ENCODE measurements at places on chromosomes 6 and 20.

- DNase-seq, result no peak
Measured at GRCh38 chr20:13672690-13673089, 34.0 kb upstream of the TASP1 start.

GRCh38 chr20:57396212-57396983 lies 5.2 kb downstream of the RBM38 start:
- no peak for DNase-seq

GRCh38 chr20:38084425-38084951 lies 50.9 kb downstream of the RPRD1B start:
- DNase-seq, result no peak

DNA sequence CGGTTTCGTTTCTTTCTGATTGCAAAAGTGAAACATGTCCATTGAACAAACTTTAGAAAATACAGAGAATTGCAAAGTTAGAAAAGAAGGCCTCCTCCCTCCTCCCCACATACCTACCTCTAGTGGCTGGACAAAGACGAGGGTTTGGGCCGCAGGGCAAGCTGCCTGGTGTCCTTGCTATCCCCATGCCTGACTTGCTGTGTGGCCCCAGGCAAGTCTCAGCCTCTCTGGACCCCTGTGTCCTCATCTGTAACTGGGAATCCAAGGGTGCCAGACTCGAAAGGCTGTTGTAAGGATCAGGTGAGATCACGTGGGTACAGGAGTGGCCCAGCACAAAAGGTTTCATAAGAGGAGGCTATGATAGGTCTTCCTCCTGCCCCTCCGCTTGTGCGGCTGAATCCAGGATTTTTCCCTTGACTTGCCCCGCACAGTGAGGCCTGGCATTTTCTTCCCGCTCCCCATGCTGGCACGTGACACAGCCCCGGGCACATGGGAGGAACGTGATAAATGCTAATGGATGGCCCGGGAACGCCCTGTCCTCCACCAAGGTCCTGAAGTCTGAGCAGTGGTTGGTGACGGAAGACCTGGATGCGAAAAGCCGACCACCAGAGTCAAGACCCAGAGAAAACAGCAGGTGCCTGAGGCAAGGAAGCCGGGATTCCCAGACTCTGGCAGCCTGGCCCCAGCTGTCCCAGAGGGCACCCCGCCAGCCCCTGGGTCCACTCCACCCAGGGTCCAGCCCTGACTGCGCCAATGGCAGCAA lies 55.8 kb downstream of the UBE2V1 start:
- no peak for DNase-seq

DNA sequence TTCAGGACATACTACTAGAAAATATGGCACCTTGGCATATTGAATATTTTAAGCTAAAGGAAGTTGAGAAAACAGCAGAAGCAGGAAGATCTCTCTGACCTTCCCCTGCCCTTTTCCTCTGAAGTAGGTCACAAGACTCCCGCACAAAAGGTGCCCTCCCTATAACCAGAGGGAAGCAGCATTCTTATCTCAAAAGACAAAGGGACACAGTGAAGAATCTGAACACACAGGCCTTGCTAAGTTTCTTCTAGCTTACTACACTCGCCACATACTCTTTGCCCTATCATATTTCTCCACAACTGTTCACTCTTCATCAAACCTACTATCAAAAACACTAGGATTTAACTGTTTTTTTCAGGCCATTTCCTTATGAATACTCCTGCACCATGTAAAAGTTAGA lies 151.2 kb downstream of the ELOVL4 start:
- no peak for DNase-seq
